ENCODE measurements at places on chromosomes 5 and 9.
A peak's percentile ranks its signal among the peaks of the same experiment; 100 is the strongest.

DNA sequence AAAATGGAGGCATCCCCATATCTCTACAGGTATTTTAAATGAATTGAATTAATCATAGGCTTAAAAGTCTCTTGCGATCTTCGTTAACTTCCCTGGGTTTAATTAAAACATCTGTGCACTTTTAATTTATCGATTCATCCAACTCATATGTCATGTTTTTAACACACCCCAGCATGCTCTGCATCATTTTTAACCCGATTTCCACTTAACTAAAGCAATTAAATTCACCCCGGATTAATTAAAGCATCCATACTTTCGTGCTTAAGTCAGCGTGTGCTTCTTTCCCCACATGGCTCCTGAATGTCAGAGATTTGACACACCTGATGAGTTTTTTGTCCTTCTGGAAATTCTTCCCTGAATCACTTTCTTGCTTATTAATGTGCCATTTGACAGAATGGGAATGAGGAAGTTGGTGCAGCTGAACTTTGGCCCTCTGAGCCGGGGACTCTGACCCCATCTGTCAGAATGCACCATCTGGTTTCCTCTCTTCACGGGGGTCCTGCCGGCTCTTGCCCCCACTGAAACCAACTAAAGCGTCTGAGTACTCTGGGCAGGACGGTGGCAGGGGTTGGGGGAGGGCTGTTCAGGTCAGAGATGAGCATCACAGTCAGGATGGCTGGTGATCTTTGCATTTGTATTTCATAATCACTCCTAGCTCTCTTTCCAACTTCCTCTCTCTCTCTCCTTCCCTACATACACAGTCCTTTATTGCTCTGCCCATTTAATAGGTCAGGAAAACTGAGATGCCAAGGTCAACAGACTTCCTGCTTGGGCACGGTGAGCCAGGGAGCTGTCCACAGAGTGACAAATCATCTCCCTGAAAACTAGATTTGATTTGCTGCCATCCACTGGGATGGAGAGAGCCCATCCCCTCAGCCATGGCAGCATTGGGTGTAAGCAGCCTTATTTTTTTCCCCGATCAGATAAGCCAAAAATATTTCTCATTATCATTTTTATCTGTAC lies 180.3 kb upstream of the WWC1 start:
- DNase-seq, result no peak

DNA sequence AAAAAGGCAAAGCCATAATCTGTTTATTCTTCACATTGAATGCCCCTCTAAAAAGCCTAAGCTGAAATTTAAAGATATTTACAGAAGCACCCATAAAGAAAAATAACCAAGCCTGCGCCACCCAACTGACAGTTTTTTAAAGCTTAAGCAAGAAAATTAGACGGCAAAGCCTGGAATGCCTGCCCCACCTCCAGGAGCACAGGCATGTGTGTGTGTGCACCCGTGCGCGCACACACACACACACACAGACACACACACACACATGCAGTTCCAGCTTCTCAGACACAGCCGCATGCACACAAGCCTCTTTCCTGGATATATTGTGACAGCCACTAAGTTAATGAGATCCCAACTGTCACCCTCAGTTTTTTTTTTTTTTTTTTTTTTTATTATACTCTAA lies 88.2 kb downstream of the FRMD3 start:
- DNase-seq, result no peak

GRCh38 chr5:175250426-175250825 lies 193.6 kb downstream of the DRD1 start:
- DNase-seq, result no peak

DNA sequence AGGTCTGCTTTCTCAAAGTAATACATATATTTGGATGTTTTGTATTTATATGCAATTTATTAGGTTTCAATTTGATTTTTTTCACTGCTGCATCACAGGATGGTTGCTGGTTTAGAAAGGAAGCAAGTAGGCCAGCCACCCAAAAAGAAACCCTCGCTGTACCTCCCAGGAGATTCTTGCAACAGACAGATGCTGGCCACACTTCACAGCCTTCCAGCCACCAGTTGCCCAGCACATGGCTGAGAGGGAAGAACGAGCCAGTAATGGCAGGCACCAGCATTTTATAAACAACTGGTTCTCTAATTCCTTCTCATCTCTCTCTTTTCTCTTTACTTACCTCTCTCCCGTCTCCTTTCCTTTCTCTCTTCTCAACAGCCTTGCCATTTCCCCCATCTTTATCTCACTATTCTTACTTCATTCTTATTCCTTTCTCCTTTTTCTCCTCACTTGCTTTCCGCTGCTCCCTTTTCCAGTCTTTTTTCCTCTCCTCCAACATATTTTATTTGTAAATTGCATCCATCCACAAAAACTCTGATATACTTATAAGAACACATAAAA lies 38.9 kb downstream of the EFNA5 start:
- no peak for DNase-seq

DNA sequence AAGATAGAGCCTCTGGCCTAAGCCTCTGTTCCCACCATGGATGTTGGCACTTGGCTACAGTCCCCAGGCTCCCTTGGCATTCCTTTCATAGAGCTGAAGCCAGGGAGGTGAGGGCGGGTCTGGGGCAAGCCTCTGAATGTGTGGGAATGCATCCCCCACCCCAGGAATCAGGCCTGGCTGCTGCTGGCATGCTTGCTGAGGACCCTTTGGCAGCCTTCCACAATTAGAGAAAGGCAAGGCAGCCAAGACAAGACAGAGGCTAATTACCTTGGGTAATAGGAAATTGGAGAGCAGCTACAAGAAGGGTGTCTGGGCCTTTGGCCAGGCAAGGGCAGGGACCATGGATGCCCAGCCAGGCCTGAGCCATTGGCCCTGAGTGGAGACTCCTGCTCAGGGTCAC lies 204.4 kb upstream of the TRIM32 start:
- DNase-seq, result no peak

- no peak for DNase-seq
Observed at GRCh38 chr9:76138360-76138759, 247.9 kb downstream of the PCSK5 start.

- DNase-seq, result no peak
Observed at GRCh38 chr5:32984851-32985610, 273.9 kb downstream of the NPR3 start.

DNA sequence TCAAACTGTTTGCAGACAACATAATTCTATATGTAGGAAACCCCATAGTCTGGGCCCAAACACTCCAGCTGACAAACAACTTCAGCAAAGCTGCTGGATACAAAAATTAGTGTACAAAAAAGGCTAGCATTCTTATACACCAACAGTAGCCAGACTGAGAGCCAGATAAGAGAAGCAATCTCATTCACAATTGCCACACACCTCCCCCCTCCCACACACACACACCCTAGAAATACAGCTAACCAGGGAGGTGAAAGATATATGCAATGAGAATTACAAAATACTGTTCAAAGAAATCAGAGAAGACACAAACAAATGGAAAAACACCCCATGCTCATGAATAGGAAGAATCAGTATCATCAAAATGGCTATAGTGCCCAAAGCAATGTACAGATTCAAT lies 9.0 kb downstream of the MTREX start:
- DNase-seq, result no peak

DNA sequence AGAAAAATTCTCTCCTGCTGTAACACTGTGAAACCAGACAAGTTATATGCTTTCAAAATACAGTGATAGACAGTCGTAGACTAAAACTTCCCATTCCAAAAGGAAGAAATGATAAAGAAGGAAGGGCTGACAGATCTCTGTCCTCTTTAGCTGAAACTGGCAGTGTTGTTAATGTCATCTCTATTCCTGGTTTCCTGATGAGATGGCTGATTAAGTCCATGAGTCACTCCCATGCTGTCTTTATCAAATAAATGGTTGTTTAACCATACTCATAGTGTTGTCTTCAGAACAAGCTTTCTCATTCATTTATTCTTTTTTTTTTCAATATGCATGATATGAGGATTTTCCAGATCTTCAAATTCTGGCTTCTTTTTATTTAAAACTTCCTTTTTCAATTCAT lies 952.2 kb upstream of the WWC1 start:
- no peak for DNase-seq

GRCh38 chr5:83118471-83118870 lies 41.1 kb downstream of the XRCC4 start:
- no peak for DNase-seq

- peak; percentile 99 for DNase-seq
Observed at GRCh38 chr9:18393340-18394130, 80.4 kb upstream of the ADAMTSL1 start.

DNA sequence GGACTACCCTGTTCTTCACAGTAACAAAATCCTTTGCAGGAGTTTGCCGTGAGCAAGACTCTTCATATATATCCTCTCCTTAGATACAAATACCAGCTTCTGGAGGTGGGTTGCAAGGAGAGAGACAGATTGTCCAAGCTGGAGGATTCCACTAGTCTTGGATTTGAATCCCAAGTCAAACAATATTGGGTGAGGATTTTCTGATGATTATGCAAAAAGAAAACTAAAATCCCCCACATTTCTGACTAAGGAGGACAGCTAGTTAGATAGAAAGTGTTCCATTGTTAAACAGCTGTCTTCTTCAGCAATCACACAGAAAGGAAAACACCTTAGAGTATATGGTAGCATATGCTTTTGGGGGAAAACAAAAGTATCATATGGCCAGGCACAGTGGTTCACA lies 54.2 kb downstream of the KLF4 start:
- DNase-seq, result no peak

DNA sequence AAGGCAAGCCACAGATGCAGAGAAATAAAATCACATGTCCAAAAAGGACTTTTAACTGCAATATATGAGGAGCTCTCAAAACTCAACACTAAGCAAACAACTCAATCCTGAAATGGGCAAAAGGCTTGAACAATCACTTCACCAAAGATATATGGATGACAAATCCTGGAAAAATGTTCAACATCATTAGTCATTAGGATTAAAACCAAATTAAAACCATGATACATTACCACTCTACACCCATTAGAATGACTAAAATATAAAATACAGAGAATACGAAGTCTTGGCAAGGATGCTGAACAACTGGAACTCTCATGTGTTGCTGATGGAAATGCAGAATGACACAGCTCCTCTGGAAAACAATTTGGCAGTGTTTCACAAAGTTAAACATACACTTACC lies 277.4 kb downstream of the TLE1 start:
- DNase-seq, result no peak

- DNase-seq, result no peak
Observed at GRCh38 chr5:54548565-54548964, 31.0 kb downstream of the SNX18 start.

Data from NCI-H1930 (cell line).